ENCODE measurements at places on chromosomes 12 and 14.

DNA sequence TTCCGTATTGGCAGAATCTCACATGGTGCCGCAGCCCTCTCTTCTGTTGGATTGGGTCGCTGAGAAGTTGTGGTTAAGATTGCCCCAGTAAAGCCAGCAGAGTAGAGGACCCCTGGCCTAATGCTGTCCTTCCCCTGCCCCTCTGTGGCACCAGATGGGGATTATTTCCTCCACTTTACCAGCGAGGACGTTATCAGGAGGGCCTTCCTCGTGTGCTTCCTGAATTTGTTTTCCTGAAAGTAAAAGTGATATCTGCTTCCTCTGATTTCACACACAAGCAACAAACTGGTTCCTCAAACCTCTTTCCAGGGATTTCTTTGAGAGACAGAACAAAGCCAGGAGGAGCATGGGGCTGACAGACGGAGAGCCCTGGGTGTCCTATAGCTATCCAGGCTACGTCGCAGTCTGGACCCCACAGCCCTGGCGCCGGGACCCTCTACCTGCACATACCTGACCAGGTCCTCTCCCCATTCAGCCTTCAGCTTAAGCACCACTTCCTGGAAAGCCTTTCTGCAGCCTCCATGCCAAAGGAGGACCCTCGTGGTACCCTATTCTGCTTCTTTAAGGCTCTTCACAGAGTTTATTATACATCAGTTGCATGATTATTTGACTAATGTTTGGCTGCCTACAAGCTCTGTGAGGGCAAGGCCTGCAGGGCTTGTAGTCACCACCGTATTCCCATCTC, 314.8 kb upstream of the FKBP4 start:
- no peak for DNase-seq

DNA sequence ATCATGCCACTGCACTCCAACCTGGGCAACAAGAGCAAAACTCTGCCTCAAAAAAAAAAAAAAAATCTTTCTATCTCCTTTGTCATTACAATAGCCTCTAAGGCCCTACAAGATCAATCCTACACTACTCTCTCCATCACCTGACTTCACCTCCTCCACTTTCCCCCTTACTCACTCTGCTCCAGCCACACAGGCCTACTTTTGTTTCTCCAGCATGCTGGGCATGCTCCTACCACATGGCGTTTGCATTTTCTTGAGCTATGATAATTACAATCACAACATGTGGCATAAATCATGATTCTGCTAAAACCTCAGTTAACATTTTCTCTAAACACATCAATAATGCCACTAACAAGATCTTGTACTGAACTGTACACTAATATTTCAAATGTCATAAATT, 7.8 kb downstream of the PPP1R13B start:
- no peak for DNase-seq

DNA sequence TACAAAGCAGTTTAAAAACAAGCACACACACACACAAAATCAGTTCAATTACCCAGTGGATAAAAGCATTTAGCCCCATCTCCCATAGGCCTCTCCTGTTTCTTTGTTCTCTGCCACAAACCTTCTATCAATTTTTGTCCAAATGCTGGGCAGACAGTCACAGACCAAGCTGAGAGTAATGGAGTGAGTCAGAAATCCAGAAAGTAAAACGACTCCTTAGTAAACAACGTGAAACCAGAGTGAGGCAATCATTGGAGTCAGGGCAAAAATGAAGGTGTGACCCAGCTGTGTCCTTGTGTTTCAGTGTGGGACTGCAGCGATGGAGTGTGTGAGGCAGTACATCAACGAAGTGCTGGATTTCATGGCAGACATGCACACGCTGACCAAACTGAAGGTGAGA, 102.0 kb downstream of the PRIMA1 start:
- DNase-seq = no peak

DNA sequence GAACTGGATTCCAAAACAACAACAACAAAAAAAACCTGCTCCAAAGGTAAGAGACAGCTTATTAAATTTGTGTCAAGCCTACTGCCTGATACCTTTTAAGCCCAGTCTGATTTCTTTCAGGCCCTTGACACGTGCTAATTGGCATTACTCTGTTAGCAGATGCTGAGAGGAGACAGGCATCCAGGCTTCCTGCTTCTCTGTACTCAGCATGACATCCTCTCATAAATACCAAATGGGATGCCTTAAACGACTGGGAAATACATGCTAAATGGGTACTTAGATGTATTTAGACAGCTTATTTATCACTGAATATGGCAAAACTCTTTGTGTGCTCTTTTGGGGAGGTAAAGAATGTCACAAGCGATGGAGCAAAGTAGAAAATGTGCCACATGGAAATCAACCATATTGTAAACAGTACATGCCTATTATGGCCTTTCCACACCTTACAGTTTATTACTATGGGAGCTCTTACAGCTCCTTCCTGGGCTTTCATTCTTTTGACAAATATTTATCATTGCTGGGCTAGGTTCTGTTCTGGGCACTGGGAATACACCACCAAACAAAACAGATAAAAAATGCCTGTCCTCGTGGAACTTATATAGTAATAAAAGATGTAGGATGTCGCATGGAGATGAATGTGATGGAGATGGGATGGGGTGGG, 11.5 kb upstream of the PCED1B start:
- DNase-seq = no peak

- no peak for DNase-seq
Observed at GRCh38 chr14:90739318-90740068, 76.7 kb downstream of the TTC7B start.

DNA sequence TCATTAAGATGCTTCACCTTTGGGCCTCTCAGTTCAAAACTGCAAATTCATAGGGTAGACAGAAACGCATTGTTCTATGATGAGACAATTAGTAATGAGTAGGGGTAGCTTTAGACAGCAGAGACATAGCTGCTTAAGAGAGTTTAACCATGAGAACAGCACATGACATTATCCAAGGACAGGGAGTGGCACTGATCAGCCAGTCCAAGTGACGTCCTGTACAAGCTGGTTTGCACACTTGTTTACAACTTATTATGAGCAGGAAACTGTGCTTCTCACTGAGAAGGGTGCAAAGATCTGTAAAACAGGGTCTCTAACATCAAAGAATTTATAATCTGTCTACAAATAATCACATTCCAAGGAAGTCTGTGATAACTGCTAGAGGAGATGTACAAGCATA, 11.2 kb upstream of the SRSF5 start:
- no peak for DNase-seq

DNA sequence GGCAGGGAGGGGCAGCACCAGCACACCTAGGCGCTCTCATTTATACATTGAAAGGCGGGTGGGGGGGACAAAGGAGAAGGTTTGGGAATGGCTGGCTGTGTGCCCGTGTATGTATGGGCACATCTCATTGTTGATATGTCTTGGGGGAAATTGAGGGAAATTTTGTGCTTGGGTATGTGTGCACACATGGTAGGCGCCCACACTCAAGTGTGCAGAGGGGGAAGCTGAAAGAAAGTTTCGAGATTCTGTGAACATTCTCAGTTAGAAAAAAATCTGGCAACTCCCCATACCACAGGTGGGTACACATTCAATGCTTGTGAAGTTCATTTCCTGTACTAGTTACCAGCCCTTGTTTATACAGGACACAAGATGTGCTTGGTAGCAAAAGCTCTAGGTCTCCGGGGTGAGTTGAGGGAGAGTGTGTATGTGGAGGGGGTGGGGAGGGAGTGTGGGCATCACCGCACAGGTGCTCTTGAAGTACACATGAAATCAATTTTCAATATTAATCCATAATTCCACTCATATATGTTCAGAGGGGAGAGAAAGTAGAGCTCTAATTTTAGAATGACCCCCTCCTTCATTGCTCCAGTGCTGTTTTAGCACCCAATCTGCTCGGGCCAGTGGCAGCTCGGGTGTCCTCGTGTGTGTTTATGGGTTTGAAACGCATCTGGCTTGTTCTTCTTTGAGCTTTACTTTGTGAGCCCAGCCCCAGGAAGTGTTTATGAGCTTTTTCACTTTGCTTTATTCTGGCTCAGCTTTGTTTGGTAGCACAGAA, 286.0 kb downstream of the ZFP36L1 start:
- DNase-seq = no peak

- no peak for DNase-seq
Observed at GRCh38 chr12:93203361-93203760, 174.4 kb upstream of the NUDT4 start.

DNA sequence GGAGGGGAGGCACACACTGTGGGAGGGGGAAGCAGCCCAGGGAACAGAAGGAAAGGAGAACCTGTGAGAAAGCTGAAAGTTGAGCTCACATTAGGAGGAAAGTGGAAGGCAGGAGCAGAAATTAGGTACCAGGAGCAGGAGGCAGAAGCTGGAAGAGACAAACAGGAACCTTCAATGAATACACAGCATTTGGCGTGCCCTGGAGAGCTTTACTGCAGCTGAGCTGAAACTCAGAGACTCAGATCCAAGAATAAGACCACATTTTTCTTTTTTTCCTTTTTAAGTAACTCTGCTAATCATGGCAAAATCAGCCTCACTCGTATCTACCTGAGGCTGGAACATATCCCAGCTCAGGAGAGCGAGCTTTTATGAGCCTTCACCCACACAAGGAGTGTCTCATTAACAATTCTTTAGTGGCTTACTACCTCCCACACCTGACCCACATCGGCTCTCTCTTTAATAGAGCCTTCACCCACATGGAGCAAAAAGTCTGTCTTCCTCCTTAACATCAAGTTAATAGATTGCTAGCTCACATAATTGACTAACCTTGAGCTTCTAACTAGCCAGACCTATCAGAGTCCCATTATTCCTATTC, 18.2 kb upstream of the CERS5 start:
- DNase-seq = no peak

GRCh38 chr12:64054079-64054520, 168.0 kb downstream of the KICS2 start:
- no peak for DNase-seq

- no peak for DNase-seq
Observed at GRCh38 chr12:81203671-81204204, 125.9 kb downstream of the ACSS3 start.

GRCh38 chr14:63725786-63726460, 1.9 kb downstream of the SGPP1 start:
- no peak for DNase-seq

DNA sequence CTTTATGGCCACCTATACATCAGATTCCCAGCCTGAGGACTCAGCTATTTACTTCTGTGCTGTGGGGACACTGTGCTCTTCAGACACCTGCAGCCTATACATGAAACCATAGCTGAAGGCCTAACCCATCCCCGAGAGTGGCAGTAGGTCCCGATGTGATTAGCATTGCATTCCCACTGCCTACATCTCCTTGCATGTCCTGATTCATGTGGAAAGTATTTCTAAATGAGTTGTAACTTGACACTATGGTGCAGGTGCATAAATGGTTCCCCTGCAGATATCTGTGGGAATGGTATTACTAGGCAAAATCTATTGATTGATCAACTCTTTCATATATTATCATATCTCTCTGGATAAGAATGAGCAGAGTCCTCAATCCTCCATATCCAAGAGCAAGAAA, 433.5 kb downstream of the DAD1 start:
- no peak for DNase-seq

GRCh38 chr12:6948873-6949594, 2.1 kb upstream of the PTPN6 start:
- DNase-seq = no peak

- DNase-seq = no peak
Observed at GRCh38 chr12:42508913-42509460, 80.6 kb downstream of the PRICKLE1 start.

DNA sequence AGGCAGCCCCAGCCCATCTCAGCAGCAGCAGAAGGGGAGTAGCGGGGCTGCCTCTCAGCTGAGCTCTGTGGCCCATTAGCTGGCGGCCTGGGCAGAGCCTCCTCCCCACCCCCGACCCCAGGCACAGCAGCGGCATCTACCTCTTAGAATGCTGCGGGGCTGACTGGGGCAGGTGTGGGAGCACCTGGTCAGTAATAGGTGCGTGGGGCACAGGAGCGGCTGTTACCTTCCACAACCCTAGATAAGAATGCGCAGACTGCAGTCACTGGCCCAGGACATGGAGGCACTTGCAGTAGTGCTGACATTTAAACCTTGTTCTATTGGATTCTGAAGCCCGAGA, 35.6 kb downstream of the SYNE3 start:
- DNase-seq = no peak

GRCh38 chr12:123488539-123489230, 30.7 kb downstream of the SNRNP35 start:
- DNase-seq = no peak

GRCh38 chr12:77645966-77646598, 184.6 kb upstream of the NAV3 start:
- DNase-seq = no peak

DNA sequence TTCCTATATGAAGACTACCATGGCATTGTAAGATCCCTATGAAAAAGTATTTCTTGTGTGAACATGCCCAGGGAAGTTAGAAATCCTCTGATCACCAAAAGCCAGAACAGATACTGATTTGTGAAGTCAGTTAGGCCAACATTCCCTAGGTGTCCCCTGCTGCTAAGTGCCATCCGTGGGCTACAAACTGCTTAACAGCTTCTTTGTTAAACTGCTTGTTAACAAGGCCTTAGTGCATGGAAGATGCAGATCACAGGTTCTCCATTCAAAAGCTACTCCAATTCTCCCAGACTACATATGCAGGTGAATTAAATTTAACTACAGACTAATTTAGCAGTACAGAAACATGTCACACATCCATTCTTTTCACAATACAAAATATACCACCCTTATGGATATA, 108.2 kb downstream of the PRICKLE1 start:
- no peak for DNase-seq

DNA sequence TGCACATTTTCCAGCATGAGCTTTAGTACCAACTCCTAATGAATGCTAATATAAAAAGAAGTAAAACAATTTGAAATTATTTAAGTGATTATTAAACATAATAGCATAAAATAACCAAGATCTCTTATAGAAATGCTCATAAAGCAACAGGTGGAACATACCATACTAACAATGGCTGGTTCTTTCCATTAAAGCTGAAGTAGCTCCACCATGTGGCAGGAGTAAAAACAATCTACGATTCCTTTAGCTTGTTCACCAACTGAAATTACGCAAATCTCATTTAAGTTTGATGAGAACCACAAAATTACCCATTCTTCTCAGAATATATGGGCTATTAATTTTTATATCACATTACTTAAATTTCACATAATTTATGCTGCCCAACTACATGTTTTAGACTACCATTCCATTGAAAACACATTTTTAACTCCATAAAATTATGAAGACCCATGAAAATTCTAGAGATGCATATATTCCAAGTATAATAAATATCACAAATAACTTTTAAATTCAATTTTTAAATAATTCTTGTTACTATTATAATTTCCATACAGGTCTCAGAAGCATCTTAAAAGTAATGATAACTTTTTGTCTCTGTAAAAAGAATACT, 213.6 kb downstream of the DAD1 start:
- DNase-seq = peak; percentile 43

- no peak for DNase-seq
Observed at GRCh38 chr14:69675877-69676416, 64.6 kb downstream of the SUSD6 start.

DNA sequence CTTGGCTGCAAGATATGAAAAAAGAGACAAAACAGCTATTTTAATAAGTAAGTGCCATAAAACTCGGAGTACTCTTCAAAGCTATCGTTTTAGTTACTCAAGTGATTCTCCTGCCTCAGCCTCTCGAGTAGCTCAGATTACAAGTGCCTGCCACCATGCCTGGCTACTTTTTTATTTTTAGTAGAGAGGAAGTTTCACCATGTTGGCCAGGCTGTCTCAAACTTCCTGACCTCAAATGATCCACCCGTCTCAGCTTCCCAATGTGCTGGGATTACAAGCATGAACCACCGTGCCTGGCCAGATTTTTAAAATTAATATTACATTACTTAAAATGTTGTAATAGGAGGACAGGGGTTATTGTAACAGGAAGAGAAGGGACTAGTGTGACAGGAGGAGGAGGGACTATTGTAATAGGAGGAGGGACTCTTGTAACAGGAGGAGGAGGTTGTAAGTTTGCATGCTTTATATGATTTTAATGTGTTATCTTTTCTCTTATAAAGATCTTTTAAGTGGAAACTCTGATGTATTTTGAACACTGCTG, 61.3 kb downstream of the KITLG start:
- DNase-seq = no peak

Measured in fibroblast of skin of abdomen (primary cell).